ENCODE measurements at places on chromosomes 16 and 17.

- DNase-seq, result no peak
These were observed 49.9 kb upstream of the RHBDL3 start for GRCh38 chr17:32215696-32216095.

DNA sequence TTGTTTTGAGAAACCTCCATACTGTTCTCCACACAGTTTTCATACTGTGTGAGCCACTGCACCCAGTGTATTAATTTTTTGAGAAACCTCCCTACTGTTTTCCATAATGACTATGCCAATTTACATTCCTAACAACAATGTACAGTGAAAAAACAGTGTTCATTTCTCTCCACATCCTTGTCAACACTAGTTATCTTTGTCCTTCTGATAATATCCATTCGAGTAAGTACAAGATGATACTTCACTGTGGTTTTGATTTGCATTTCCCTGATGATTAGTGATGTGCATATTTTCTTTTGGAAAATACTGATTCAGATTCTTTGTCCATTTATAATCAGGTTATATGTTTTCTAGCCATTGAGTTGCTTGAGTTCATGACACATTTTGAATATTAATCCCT is 462.0 kb downstream of the CDH11 start:
- DNase-seq, result no peak

GRCh38 chr17:6163612-6164333 is 93.6 kb downstream of the WSCD1 start:
- no peak for DNase-seq

DNA sequence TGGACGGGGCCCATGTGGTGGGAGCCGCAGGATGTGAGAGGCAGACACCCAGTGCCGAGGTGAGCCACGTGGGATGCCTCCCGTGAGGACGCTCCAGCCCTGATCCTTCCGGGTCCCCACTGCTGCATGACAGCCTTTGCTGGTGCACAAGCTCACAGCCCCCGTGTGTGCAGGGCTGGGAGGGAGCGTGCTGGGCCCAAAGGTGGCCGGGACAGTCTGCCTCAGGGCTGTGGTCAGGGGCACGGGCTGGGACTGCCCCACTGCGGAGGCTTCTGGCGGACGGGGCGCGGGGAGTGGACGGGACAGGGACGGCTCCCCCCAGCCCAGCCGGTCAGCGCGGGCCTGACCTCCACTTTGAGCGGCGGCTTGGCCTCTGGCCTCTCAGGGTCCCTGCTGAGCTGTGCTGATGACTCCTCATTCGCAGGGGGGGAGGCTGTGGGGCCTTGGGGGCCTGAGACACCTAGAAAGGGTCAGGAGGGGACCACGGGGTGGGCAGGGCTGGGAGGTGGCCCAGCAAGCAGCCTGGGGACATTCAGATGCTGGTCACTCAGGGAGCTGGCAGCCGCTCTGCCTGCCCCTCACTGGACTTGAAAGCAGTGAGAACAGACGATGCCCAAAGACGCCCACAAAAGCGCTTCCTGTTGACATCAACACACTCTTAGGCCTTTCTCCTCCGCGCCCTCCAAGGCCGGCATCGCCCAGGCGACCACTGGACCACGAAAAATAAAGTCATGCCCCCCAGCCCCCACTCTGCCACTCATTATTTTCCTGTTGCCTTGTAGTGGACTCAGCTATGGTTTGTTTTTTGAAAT is 9.3 kb upstream of the METRNL start:
- no peak for DNase-seq

GRCh38 chr17:44924107-44924544 is 8.8 kb upstream of the GFAP start:
- DNase-seq, result no peak

DNA sequence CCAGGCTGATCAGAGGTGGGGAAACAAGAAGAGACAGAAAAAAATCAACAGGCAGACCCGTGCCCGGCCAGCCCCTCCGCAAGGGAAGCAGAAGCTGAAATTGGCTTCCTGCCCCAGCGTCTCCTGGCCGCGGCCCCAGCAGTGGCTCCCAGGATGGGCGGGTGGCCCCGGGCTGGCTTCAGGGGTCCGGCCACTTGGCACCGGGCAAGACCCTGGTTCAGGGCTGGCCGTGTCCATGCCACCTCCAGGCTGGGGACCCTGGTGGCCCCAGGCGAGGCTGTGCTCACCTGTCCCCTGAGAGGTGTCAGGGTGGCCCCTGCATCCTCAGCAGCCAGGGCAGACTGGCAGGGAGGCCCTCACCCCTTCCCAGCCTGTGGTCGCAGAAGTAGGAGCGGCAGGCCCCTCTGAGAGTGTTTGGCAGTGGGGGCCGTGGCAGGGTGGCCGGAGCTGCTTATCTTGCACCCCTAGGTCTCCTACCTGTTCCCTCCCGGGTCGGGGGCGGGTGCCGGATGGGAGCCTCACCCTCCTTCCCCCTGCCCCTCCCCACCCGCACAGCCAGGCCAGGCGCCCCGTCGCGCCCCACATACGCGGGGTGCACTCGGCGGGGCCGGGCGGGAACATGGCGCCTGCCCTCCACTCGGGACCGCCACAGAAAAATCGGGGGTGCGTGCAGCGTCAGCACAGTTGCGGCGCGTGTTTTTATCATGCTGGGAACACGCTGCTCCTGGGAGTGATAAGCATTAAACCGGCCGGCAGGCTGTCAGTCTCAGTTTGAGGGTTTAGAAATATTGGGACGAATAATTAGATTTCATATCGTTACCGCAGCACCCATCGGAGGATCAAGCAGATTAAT is 46.7 kb upstream of the ZC3H18 start:
- no peak for DNase-seq

GRCh38 chr16:65621640-65622039 is 499.8 kb upstream of the CDH11 start:
- DNase-seq, result no peak

DNA sequence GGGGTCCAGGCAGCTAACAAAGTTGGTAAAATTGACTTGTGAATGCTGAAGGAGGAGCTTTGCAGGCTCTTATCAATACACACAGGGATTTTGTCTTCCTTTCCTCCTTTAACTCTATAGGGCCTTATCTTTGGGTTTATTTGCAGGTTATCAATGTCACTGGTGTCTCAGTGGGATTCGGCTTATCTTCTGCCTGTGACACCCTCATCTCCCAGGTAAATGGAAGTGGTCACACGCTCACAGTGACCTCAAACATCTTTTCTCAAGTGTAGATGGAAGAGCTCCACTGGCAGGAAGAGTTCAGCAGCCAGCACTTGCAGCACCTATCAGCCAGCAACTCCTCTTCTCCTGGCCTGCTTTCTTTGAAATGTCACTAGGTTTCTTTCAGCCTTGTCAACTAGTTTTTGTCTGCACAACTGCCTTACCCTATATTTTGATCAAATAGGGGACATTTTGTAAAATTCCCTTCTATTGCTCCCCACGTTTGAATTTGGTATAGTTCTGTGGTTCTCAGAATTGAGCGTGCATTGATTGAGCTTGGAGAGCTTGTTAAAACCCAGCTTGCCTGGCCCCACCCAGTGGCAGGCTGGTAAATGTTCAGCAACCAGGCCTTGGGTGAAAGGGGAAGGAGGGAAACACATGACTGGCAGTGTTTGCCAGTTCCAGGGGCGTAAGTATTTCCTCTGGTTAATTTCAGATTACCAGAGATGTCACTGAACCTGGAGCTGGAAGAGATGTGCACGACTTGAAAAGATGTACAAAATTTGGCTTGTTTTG is 12.8 kb downstream of the SLC47A1 start:
- DNase-seq, result no peak

DNA sequence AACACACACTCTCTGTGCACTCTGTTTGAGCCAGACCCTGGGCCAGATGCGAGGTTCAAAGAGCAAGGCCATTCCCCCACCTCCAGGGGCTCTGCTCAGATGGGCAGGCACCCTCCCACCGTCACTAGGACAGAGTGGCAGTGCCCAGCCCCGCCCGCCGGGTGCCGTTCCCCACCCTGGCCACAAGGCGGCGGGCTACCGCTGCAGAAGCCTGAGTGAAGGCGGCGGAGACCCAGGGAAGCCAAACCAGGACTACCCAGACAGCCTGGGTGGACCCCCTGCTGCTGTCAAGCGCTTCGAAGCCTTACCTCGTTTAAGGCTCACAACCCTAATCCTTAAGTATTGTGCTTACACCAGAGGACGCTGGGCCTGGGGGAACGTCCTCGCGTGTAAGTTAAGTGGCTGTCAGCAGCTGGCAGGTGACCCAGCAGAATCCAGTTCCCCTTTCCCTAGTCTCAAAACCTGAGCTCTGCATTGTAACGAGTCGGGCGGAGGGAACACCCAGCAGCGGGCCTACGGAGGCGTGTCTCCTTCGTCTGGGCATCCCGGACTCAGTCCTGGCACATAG is 4.5 kb downstream of the ARHGAP27 start:
- peak; percentile 61 for DNase-seq

DNA sequence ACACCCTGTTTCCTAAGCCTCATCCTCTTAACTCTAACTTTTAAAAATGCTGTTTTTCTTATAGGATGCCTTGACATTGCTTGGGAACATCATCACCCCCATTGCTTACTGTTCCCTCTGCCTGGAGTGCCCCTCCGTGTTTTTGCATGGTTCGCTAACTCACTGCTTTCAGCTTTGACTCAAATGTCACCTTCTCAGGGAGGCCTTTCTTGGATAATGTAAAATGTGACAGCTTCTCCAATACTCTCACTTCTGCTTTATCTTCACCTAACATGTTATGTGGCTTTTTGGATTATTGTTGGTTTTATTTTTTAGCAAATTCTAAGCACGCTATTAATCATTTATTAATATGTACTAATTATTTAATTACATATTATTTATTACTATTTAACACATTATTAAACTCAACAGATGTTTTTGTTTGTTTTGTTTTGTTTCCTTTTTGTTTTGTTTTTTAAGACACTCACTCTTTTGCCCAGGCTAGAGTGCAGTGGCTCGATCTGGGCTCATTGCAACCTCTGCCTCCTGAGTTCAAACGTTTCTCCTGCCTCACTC is 3.8 kb downstream of the CRYM start:
- no peak for DNase-seq

- peak; percentile 95 for DNase-seq
These were observed 112.1 kb downstream of the UTP18 start for GRCh38 chr17:51372345-51373004.

GRCh38 chr16:83842756-83843507 is 35.2 kb downstream of the HSBP1 start:
- DNase-seq, result no peak
